ENCODE measurements at places on chromosomes 5 and 9.

GRCh38 chr9:35273591-35273990 lies 111.8 kb downstream of the UNC13B start:
- no peak for DNase-seq

DNA sequence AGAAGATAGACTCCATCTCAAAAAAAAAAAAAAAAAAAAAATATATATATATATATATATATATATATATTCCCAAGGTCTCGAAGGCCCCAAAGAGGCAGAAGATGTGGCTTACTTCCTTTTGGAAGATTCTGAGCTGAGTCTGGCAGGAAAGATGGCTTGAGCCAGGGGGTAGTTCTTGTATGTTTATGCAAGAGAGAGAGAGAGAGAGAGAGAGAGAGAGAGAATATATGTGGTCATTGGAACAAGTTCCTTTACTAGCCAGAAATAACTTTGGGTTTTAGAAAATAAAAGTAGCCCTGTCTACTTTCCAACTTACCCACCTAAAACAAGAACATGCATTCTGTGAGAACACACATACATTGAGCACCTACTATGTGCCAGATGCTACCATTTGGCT lies 17.6 kb downstream of the NCS1 start:
- no peak for DNase-seq

DNA sequence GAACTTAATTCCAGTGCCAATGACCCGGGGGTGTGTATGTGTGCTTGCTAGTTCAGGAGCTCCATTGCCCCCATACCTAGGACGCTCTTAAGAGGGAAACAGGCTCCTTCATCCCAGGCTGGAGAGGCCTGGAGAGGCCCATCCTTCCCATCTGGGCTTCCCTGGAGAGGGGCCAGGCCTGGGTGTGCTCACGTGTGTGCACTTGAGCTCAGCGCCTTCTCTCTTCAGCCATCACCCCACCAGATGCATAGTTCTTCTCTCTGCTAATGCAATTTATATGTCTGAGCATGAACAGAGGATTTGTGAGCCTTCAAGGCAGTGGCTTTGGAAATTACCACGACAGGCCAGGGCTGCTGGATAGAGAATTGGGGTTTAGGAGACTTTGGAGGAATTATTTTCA lies 48.6 kb upstream of the SHB start:
- no peak for DNase-seq

DNA sequence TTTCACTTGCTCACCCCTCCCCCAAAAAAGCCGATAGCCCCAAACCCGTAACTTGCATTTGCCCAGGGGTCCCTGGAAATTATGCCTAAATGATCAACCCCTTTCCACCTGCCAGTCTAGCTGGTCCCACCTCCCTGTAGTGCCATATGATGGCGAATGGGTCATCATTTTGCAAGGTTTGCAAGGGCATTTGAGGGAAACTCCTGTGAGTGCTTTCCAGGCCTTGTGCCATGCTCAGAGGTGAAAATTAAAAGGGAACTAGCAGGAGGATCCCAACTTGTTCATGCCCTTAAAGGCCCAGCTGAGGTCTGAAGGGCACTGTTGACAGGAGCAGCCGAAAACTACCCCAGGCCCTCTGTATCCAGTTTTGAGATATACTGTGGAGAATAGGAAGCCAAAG lies 192.9 kb downstream of the NR3C1 start:
- DNase-seq, result no peak

GRCh38 chr9:124632077-124632621 lies 125.0 kb upstream of the NR5A1 start:
- DNase-seq, result no peak

- no peak for DNase-seq
These were observed 49.5 kb upstream of the CD180 start for GRCh38 chr5:67246108-67246507.

DNA sequence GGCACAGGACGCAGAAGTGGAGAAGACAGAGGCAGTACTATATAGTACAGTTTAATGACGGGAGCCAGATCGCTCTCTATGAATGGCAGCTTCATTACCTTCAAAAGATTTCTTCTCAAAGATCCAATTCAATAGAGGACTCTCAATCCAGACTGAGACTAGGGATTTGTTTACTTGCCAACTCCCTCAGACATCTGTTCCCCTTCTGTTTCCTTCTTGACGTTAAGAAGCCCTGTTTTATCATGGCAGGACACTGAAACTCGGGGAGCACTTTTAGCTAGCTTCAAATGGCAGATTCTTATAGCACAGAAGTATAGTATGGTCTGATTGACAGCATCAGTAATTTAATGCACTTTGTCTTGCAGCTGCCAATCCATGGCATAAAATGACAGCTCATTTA lies 747.3 kb upstream of the C9orf72 start:
- DNase-seq, result no peak

DNA sequence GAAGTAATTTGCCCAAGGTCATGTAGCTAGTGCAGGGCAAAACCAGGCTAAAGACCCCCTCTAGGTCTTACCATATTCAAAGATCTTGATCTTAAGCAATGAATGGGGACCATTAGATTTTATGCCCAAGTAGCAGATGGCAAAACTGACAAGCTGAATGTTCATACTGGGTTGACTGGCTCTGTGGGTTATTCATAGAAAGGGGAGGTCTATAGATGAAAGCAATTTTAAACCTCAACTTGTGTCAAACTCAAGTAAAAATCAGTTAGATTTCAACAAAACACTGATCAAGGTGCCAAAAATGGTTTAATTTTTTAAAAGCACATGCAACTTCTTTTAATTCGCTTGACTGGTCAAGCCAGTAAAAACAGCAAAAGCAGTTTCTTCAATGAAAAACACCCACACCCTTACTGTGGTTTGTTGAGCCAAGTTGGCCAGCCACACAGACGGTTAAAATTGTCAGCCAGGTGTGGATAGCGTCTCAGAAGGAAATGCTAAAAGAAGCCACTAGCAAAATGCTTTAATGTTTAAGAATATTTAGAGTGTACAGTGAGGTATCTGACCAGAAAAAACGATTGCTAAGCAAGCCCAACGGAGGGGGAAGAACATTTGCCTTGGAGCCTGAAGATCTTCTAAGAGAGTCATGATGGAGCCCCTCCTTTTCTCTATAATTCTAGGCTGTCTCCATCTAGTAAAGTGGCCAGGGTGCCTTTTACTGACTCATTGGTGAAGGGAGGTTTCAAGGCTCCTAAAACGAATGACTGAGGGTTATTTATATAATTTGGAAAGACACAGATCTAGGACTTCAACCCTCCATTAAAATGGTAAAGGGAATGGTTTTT lies 539.6 kb upstream of the CLINT1 start:
- no peak for DNase-seq

DNA sequence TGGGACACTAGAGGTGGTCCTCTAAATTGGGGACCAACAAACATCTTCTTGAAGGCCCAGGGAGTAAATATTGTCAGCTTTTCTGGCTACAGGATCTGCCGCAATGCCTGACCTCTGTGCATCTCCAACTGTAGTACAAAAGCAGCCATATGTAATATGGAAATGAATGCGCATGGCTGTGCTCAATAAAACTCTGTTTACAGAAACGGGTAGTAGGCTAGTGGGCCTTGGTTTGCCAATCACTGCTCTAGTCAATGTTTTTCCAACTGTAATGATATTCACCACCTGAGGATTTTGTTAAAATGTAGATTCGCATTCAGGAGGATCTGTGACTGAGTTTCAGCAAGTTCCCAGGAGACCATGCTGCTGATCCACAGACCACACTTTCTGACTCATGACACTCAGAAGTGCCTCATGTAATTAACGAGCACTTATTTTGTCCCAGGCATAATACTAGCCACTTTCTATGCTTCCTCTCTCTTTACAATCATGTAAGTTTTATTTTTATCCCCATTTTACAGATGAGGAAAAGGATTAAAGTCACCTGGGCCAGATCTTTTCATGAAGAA lies 96.9 kb downstream of the MED27 start:
- DNase-seq, result no peak

GRCh38 chr9:130215341-130216119 lies 43.3 kb downstream of the NCS1 start:
- DNase-seq, result no peak

DNA sequence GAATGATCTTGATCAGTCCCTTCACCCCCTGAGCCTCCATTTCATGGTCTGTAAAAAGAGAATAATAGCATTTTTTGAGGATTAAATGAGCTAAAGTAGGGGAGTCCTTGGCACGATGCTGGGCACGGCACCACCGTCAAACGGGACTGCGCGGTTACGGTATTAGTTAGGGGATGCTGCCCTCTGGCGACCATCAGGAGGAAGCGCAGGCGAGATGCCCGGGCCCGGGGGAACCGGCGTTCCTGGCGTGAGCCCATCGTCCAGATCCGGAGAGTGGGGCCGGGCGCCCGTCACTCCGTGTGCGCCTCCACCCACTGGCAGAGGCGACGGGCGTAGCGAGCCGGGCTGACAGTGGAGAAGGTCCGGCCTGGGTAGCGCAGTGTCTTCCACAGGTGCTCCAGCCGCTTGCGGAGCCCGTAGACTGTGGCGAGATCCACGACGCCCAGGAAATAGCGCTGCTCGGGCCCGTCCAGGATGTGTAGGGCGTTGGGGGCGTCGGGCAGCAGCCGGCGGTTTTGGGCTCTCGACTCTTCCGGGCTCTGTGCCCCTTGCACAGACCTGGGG lies 4.8 kb upstream of the ST6GALNAC4 start:
- peak; percentile 57 for DNase-seq

GRCh38 chr5:181160152-181160754 lies 12.9 kb downstream of the OR2V2 start:
- DNase-seq, result no peak

All from activated naive CD8-positive, alpha-beta T cell treated with anti-CD3 and anti-CD28 coated beads, Interleukin-2, amount 50 U/mL, for 16 hours (primary cell).